ENCODE measurements at places on chromosomes 12 and 14.

DNA sequence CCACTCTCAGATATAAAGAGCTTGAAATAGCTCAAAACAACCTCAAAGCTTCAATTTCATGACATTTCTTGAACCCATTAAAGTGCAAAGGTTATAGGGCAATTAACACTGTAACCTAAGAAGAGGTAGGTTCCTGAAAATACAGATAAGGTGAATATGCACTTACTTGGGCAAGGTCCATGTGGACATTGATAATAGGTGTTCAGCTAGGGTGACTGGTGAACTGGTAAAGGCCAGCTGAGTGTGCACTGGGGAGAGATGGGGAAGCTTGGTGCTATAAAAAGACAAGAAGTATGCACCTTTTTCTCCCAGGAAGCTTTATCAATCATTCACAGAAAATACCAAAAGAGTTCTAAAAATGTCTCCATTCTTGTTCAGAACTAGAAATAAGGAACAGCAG lies 418.6 kb downstream of the SLC16A7 start:
- no peak for DNase-seq

- DNase-seq, result no peak
These were observed 147.4 kb upstream of the FOXN3 start for GRCh38 chr14:89564286-89564957.

GRCh38 chr12:3250576-3250975 lies 173.4 kb downstream of the TSPAN9 start:
- DNase-seq, result no peak

DNA sequence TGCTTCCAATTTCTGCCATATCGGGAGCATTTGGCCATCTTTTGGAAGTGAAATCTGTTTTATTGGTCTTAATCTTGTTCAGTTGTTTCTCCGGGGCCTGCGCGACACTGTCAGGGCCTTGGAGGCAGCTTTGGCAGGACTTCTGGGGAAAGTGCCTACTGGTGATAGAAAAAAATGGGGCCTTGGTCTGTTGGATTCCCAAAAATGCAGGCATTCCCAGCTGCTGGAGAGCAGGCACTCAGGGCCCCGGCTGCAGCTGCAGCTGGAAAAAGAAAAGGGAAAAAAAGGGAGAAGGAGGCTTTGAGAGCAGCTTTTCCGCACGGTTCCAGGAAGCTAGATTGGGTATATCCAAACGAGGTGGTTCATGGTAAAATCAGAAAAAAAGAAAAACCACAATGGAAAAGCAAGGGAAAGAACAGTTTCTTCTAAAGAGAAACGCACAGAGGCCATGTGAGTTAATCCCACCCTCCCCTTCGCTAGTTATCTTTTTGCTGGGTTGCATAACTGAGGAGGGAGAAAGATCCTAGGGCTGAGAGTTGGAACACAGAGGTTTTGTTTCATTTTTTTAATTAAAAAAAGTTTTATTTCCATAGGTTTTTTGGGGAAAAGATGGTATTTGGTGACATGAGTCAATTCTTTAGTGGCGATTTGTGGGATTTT lies 134.7 kb upstream of the RFLNA start:
- DNase-seq, result no peak

DNA sequence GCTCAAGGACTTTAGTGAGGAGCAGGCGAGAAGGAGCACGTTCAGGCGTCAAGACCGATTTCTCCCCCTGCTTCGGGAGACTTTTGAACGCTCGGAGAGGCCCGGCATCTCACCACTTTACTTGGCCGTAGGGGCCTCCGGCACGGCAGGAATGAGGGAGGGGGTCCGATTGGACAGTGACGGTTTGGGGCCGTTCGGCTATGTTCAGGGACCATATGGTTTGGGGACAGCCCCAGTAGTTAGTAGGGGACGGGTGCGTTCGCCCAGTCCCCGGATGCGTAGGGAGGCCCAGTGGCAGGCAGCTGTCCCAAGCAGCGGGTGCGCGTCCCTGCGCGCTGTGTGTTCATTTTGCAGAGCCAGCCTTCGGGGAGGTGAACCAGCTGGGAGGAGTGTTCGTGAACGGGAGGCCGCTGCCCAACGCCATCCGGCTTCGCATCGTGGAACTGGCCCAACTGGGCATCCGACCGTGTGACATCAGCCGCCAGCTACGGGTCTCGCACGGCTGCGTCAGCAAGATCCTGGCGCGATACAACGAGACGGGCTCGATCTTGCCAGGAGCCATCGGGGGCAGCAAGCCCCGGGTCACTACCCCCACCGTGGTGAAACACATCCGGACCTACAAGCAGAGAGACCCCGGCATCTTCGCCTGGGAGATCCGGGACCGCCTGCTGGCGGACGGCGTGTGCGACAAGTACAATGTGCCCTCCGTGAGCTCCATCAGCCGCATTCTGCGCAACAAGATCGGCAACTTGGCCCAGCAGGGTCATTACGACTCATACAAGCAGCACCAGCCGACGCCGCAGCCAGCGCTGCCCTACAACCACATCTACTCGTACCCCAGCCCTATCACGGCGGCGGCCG lies 1.1 kb downstream of the PAX9 start:
- DNase-seq, result no peak

GRCh38 chr12:42143452-42144157 lies 1.1 kb downstream of the GXYLT1 start:
- DNase-seq, result no peak

GRCh38 chr12:116096874-116097273 lies 180.6 kb downstream of the MED13L start:
- no peak for DNase-seq

GRCh38 chr12:46160101-46160980 lies 108.5 kb downstream of the SLC38A1 start:
- DNase-seq, result no peak

- no peak for DNase-seq
These were observed 10.1 kb downstream of the MLF2 start for GRCh38 chr12:6742834-6743233.

GRCh38 chr12:85468356-85469157 lies 188.5 kb downstream of the ALX1 start:
- DNase-seq, result no peak

- DNase-seq, result no peak
These were observed 299.0 kb upstream of the DDHD1 start for GRCh38 chr14:53452005-53452673.

GRCh38 chr14:69013943-69014782 lies 35.1 kb upstream of the ACTN1 start:
- no peak for DNase-seq

- no peak for DNase-seq
These were observed 17.5 kb upstream of the SLCO1B3 start for GRCh38 chr12:20792971-20793370.

DNA sequence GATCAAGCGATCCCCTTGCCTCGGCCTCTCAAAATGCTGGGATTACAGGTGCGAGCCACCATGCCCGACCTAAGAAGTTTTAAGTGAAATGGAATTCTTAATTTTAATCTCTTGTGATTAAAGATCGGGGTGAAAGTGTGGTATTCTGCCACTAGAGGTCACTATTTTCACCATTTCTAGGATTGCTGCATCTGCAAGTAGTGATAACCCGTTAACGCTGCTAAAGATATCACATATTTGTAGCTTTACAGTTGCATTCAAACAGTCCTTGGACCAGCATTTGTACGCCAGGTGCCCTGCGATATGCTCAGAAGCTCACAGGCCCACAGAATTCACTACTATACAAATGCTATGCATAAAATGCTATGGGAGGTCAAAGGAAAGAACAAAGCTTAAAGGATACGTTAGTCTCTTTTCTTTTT lies 19.3 kb downstream of the CCDC62 start:
- no peak for DNase-seq

- DNase-seq, result no peak
These were observed 11.6 kb upstream of the UNC119B start for GRCh38 chr12:120698665-120699064.

DNA sequence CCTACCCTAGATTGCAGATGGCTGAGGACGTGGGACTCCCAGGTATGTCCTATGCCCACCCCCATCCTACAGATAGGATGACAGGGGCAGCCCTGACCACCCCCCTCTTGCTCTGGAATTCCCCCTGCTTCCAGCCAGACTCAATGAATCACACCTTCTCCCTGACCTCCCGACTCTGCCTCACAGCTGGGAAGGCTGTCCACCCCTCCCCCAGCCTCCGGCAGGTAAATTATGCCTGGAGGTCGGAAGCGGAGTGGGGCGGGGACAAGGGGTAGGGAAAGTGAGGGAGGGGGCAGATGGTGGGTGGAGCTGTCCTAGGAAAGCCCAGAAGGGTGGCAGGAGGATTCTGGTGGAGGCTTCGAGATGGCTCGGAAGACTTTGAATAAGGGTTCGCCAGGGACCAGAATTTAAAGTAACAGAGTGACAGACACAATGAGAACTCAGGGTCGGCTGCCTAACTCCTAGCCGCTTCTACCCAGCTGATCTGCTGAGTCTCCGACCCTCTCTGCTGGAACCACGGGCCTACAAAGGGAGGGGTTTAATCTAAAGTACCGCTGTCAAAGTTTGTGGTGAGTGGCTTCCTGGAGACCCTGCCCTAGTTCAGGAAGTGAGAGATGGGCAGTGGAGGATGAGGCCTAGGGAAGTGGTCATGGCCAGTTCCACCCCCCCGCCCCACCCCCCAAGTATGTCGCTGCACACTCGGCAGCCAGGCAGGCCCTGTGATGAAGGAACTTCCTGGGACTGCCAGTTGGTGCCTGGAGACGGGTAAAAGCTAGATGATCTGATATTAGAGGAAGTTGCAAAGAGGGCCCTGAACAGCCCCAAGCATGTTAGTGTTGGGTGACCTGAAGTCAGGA lies 4.2 kb downstream of the PLEKHG3 start:
- DNase-seq, result no peak

- DNase-seq, result no peak
These were observed 23.1 kb downstream of the FAM234B start for GRCh38 chr12:13067322-13067721.

- no peak for DNase-seq
These were observed 11.5 kb downstream of the TCL1B start for GRCh38 chr14:95697764-95698163.

- DNase-seq, result no peak
These were observed 8.6 kb downstream of the GLTP start for GRCh38 chr12:109871668-109872314.

DNA sequence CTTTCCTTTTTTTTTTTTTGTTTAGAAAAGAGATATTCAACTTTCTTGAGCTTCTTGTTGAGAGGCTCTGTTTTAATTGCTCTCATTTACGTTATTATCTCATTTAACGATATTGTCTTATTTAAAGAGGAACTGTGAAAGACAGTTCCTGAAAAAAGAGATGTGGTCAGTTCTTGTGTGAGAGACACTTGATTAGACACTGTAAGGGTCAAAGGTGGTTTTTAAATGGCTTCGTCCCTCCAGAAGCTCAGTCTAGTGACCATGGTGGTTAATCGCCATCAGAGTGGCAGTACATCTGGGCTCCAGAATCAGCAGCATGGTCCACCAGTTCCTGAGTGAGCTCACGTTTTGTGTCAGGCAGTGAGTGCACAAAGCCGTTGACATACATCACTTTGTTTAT lies 57.9 kb upstream of the KCNA5 start:
- DNase-seq, result no peak
